ENCODE measurements at places on chromosomes 1 and 21. TPM values are rescaled to one million over a fixed set of nuclear protein-coding genes. Genes with fewer than 3 reads are reported as not detected.

GRCh38 chr1:190129366-190129765 is 348.3 kb downstream of the BRINP3 start:
- no peak for DNase-seq

The AGMAT gene
- total RNA-seq: 2.7 TPM

DNA sequence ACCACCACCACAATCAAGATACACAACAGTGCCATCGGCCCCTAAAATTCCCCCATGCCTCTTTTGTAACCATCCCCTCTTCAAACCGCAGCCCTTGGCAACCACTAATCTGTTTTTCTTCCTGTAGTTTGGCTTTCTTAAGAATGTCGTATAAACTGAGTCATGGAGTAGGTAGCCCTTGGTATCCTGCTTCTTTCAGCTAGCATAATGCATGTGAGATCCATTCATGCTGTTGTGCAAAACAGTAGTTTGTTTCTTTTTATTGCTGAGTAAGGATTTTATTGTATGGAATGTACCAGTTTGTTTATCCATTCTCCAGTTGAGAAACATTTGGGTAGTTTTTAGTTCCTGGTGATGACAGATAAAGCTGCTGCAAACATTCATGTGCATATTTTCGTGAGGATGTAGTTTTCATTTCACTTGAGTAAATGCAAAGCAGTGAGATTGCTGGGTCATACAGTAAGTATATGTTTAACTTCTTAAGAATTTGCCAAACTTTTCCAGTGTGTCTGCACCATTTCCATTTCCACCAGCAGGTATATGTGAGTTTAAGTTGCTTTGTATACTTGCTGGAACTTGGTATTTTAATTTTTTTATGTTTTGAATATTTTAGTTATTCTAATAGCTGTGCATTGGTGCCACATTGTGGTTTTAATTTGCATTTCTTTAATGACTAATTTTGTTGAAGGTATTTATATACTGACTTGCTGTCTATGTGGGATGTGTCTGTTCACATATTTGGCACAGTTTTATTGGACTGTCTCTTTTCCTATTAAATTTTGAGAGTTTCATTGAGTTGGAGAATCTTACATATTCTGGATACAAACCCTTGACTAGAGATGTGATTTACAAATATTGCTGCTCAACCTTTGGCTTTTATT is 148.4 kb upstream of the MAP1LC3C start:
- no peak for DNase-seq

GRCh38 chr1:247180581-247180980 is 8.8 kb upstream of the ZNF124 start:
- no peak for DNase-seq

GRCh38 chr1:156248323-156248683 is 447 bp upstream of the PAQR6 start:
- DNase-seq: no peak

DNA sequence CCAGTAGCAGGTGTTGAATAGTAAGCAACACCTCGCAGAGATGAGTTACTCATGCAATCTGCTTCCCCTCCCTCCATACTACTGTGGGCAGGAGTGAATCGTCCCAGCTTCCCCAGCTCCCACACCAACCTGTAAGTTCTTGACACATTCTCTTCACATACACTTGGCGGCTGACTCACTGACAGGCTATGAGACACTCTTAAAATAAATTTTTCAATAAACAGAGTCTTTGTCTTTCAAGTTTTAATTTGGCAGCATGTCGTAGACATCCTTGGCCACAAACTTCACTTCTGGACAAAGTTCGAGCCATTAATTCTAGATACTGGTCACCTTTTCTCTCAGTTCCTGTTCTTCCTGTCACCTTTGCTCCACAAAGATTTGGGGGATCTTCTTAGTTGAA is 290.7 kb downstream of the TM2D1 start:
- DNase-seq: peak; percentile 52

The RGL1 gene
- total RNA-seq: 2.1 TPM

DNA sequence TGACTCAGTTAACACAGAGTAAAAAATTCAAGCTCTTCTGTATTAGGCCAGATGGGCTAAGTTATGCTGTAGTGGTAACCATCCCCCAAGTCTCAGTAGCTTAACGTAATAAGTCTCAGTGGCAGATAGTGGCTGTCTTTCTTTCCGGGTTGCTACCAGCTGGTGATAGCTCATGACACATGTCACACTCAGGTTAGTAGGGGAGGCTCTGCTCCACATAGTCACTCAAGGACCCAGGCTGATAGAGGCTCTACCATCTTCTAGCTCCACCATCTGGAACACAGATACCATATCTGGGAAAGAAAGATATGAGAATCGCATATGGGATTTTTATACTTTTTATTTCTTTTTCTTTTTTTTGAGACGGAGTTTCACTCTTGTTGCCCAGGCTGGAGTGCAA is 16.2 kb upstream of the MEF2D start:
- no peak for DNase-seq

Measured in PC-9 (cell line).